ENCODE measurements at places on chromosomes 7 and 10. TPM values are rescaled to one million over a fixed set of nuclear protein-coding genes. Genes with fewer than 3 reads are reported as not detected.

Gene AGR2
- total RNA-seq, result not detected

Gene TCERG1L
- total RNA-seq, result 0.10 TPM

Gene ARID5B
- total RNA-seq, result 87.1 TPM

Gene PANK1
- total RNA-seq, result 1.6 TPM

Gene GRM3
- not detected for total RNA-seq

Gene GBX1
- total RNA-seq, result not detected

Gene TCTN3
- 17.6 TPM for total RNA-seq

Measured in activated naive CD4-positive, alpha-beta T cell treated with anti-CD3 and anti-CD28 coated beads for 36 hours (primary cell).